ENCODE measurements at places on chromosomes 16 and 17.

- no peak for DNase-seq
These were observed 193.4 kb upstream of the GSE1 start for GRCh38 chr16:85419503-85420408.

- no peak for DNase-seq
These were observed 14.7 kb upstream of the XYLT2 start for GRCh38 chr17:50331085-50331791.

GRCh38 chr17:74842146-74842598, 17.5 kb downstream of the GRIN2C start:
- peak; percentile 28 for DNase-seq

GRCh38 chr16:81646561-81646960, 132.5 kb upstream of the PLCG2 start:
- no peak for DNase-seq

DNA sequence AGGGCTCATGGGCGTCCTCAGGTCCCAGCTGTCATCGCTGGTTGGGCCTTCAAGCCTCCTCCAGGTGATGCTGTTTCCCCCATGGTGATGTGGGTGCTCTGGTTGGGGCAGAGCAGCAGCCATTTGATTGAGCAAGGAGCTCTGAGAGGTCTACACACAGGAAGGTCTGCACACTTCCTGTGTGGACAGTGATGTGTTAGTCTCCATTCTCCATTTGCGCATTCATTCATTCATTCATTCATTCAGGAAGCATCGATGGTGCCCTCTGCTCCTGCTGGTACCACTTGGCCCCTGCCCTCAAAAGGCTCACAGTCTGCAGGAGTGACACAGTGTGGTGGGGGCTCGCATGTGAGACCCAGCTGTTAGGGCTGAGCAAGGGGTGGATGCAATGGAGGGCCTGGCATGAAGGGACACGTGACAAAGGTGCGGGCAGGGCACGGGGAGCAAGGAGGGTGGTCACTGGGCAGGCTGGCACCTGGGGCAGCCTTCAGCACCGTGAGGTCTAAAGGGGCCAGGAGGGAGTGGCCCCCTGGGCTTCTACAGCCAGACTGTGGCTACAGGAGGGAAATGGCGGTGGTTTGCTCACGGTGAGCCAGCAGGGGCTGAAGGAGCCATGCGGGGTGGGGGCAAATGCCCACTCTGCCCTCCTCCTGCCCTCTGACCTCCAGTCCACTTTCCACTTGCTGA, 1.5 kb downstream of the ADGRG3 start:
- DNase-seq: no peak

DNA sequence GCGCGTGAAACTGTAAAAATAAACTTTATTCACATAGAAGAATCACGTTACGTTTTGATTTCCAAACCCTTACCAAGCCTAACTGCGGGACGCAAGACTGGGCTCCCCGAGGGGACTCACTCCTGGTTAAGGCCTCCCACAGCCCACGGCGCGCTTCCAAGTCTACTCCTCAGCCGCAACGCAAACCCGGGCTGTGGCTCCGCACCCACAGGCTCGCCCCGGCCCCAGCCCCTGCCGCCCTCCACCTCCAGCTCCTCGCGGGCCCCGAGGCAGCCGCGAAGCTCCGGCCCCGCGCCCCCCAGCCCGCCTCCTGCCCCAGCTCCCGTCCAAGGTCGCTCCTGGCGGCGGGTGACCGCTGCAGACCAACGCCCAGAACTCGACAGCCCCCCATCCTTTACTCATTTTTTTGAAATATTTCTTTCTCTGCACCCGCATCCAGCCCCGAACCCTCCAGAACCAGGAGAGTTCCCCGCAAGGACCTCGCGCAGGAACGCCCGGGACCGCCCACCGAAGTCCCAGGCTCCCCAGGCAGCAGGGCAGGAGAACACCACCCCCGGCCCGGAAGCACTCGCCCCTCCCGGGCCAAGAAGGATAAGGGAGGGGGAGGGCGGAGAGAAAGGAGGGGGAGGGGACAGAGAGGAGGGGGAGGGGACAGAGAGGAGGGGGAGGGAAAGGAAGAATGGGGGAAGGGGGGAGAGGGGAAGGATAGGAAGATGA, 912 bp downstream of the USP22 start:
- peak; percentile 91 for DNase-seq

DNA sequence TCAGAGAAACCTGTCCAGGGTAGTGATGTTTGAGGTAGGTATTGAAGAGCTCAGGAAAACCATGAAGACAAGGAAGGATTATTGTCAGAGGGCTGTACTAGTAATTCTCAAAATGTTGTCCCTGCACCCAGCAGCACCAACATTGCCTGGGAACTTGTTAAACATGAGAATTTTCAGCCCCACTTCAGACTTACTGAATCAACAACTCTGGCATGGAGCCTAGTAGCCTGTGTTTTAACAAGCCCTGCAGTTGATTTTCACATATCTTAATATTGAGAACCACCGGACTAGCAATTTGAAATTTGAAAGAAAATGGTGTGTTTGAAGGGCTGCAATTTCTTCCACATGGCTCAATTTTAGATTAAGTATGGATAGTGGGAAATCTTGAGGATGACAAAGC, 2.8 kb upstream of the KIF2B start:
- no peak for DNase-seq

DNA sequence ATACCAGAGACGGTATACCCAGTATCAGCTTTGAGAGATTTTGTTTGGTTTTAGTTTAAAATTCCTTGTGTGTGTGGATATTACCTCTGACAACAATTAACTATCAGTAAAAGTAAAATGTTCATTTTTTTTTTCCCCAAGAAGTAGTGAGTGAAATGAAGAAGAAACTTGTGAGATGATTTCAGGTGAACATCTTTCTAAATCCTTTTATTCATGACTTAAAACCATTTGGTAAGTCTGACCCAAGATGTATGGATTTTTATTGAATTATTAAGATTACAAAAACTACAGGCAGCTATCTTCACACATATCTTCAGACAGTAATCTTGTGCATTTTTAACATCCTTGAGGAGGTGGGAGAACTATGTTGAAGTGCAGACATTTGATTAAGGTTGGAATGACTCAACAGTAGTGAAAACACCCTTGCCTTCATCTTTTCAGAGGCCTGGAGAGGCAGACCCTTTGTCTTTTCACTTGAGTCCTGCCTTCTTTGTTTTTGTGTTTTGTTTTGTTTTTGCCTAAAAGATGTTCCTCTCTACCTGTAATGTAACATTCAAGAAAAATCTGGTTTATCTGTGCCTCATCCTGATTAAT, 240.3 kb upstream of the TBX2 start:
- DNase-seq: no peak

GRCh38 chr16:9836118-9836736, 346.0 kb downstream of the GRIN2A start:
- peak; percentile 27 for DNase-seq

- no peak for DNase-seq
These were observed 54.9 kb upstream of the GPRC5B start for GRCh38 chr16:19939553-19939952.

GRCh38 chr16:67407176-67407787, 9.0 kb downstream of the ZDHHC1 start:
- no peak for DNase-seq

DNA sequence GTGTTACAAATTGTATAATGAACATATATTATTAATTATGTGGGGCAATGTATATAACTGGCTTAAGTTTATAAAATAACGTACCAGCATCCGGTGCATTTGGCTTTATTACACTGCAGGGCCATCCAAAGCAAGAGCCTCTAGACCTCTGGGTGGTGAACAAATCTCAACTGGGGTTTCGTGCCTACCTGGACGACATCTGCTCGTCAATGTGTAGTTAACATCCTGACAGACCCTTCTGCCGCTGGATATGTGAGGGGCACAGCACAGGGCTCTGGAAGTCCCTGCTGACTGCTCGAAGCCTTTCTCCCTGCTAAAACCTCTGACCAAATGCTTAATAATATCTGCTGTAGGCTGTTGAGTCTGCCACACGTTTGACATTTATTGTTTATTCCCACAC, 2.3 kb downstream of the TMEM186 start:
- DNase-seq: no peak

DNA sequence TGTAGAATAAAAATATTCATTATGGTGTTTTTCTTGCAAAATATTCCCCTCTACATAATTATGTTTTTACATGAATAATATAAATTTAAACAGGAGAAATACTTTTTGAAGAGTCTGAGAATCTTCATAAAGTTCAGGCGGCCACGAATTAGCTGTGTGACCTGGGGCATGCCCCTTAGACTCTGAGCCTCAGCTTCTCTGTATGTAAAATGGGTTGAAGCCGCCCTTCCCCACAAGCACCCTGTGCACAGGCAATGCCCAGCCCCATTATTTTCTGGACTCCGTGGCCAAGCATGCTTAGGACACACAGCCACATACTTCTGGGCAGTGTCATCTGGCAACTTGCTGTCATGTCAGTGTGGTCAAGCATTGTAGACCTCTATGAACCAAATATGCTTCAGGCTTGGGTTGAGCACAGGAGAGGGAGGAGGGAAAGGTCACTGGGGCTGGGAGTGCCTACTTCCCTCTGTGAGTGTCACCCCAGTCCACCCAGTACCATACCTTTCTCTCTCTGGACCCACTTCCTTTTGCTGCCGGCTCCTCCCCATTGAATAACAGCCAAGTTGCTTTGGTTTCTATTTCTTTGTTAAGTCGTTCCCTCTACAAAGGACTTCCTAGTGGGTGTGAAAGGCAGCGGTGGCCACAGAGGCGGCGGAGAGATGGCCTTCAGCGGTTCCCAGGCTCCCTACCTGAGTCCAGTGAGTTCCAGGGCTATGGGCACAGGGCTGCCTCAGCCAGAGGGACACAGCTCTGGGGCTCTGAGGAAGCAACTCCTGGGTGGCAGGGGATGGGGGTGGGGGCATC, at the start of gene LGALS9:
Gene LGALS9 (plus strand): TSS at position 582 of the 804 bp plus-strand sequence. CDS start 78 bp downstream, at position 660.
- DNase-seq: no peak

- DNase-seq: no peak
These were observed 18.2 kb downstream of the HIGD1B start for GRCh38 chr17:44865931-44866330.

DNA sequence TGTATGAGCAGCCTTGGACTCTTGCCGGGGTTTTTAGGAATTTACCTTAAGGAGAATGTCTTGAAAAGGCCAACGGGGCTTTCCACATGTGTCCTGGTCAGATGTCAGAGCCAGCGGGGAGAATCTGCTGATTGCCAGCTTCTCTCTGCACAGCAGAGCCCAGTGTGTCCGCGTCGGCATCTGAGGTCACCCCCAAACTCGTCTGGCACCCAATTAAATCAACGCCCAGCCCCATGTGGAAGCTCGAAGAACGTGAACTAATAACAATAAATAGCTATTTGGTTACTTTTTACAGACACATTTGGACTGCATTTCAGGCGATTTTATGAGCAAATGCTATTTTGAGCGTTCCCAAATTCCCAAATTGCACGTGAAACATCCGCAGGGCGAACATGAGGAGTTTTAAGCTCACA, 303.5 kb downstream of the FOXL1 start:
- DNase-seq: no peak

GRCh38 chr16:71492786-71493185, 3.7 kb upstream of the ZNF19 start:
- DNase-seq: no peak

DNA sequence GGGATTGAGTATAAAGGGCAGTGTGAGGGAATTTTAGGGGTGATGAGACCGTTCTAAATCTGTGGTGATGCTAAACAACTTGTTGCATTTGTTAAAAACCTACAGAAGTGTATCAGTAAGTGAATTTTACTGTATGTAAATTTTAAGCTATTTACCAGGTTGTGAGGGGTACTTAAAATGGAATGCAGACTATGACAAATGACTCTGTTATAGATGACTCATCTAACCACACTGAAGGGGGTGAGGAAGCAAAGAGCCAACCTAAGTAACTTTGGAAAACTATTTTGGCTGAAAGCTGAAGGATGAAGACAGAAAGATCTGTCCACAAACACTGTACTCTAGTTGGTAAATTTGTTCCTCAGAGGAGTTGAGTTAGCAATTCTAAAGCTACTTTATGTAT, 5.3 kb upstream of the MKS1 start:
- peak; percentile 86 for DNase-seq

DNA sequence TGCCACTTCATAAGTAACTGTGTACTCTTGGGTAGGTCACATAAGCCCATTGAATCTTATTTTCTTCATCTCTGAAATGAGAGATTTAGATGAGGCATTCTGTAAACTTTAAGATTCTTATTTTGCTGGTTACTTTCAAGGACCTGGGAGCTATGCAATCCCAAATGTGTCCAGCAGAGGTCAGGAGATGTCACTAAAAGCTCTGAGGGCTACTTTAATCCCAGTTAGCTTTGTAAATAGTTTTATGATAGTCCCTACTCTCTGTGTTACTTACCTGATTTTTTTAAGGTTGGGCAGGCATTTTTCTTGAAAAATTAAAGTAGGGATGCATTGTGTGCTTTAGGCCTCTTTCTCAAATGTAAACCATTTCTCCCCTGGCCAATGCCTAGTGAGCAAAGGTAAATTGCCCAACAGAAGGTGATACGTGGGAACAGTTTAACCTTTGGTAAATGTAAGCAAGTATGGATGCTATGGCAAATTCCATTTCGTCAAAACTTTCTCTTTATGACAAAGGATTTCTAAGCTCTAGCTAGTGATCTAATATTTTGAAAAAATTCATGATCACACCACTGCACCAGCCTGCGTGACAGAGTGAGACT, 57.1 kb upstream of the WSB1 start:
- DNase-seq: peak; percentile 64

GRCh38 chr17:78437508-78438169, 59.2 kb downstream of the PGS1 start:
- no peak for DNase-seq

GRCh38 chr17:39937447-39937846, 9.9 kb downstream of the LRRC3C start:
- no peak for DNase-seq

- no peak for DNase-seq
These were observed 51.6 kb downstream of the NUP93 start for GRCh38 chr16:56781528-56781961.

DNA sequence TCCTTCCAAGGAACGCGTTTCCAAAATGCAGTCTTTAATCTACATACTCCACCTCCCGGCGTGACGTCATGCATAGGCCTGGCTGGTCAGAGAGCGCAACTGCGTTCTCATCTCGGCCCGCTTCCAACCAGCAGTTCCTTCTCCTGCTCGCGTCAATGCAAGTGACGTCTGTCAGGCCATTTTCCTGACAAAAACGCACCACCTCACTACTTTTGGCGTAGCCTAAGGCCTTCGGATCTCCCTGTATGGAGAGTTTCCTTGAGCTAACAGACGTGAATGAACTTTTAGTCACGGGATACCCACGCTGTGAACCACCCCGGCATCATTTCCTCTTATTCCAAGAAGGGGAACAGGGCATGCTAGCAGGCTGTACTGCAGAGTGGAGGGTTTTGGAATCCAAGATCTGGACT, 25.0 kb downstream of the TEX14 start:
- no peak for DNase-seq
